ENCODE measurements at places on chromosomes 12 and 14. TPM values are rescaled to one million over a fixed set of nuclear protein-coding genes. Genes with fewer than 3 reads are reported as not detected.

The CKAP4 gene
- total RNA-seq, result 4.8 TPM

The KRT73 gene
- total RNA-seq, result 1.0 TPM

The GALNT4 gene
- 8.8 TPM for total RNA-seq

The RD3L gene
- total RNA-seq, result not detected

DNA sequence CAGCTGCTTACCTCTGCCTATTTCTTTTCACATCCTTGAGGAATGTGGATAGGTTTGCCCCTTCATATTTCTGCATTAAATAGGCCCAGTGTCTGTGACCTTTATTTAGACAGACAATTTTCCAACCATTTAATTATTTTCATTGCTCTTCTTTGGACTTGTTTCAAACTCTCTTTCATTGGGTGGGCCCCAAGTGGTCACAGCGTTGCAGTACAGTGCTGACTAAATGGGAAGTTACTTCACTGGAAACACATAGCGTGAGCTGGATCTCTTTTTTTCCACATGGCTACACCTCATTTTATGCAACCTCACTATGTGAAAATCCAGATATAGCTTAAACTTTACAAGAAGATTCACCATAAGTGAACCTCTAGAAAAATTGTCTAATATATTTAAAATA, 438.9 kb downstream of the ADAMTS20 start:
- no peak for DNase-seq

The HVCN1 gene
- total RNA-seq, result 6.1 TPM

The PRIMA1 gene
- total RNA-seq, result not detected

The SLC17A8 gene
- total RNA-seq, result not detected

The ASCL1 gene
- total RNA-seq, result not detected

The MTRFR gene
- 31.0 TPM for total RNA-seq

DNA sequence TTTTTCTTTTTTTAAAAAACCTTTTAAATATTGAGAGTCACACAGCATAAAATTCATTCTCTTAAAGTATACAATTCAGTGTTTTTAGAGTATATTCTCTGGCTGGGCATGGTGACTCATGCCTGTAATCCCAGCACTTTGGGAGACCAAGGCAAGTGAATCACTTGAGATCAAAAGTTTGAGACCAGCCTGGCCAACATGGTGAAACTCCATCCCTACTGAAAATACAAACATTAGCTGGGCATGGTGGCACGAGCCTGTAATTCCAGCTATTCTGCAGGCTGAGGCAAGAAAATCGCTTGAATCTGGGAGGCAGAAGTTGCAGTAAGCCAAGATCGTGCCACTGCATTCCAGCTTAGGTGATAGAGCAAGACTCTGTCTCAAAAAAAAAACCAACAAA, 68.4 kb upstream of the BCAT1 start:
- DNase-seq, result no peak

DNA sequence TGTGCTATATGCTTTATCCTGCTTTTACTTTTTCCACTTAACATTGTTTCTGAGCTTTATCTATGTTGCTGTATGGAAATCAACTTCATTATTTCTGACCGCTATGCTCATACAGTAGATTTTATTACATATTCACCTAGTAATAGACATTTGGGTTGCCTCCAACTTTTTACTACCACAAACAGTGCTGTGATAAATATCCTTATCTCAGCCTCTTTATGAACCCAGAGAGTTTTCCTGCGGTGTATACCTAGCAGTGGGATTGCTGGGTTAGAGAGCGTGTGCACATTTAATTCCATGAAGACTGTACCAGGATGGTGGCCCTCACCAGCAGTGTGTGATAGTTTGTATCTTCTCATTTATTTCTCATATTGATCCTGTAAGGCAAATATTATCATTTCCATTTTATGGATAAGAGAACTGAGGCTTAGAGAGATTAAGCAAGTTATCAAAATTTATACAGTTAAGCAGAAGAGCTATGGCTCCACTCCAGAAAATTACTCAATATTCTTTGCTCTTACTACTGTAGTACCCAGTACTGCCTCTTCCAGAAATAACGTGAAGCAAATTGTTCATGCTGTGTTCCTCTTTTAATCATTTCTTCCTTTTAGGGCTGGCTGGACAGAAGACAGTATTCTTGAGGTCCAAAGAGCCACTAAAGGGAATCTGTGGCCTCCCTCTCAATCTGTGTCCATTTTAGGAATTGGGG, 26.3 kb upstream of the CISTR start:
- DNase-seq, result no peak

The BCDIN3D gene
- total RNA-seq, result 4.6 TPM

DNA sequence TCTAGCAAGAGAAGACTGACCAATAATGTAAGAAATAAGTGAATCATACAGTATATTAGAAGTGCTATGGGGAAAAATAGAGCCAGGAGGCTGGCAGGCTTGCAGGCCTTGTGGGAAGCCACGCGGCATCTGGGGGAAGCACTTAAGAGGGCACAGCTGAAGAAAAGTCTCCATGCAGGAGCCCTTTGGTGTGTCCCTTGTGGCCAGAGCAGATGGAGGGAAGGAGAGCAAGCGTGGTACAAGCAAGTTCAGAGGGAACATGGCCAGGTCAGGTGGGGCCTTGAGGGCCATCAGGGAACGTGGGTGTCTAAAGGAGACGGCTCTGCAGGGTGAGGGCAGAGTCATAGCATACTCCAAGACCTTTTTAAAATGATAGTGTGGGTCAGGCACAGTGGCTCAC, 51.7 kb downstream of the LRRC74A start:
- no peak for DNase-seq

DNA sequence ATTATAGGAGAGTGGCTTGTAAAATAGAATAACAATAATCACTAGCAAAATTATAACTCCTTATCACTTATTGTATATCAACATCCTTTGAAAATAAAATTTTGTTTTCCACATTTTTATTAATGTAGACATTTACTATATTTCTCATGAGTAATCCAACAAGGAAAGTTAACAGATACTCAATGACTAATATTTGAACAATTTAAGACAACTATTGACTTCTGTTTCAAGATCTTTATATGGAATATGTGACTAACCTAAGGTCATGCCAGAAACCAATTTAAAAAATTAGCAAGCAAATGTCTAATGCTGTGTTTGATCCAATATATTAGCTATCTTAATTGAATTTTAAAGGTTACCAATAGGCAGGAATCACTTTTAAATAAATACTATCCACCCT, 638.5 kb upstream of the FLRT2 start:
- DNase-seq, result no peak

The FAM90A1 gene
- total RNA-seq, result 0.67 TPM

The RASSF8 gene
- 0.20 TPM for total RNA-seq

DNA sequence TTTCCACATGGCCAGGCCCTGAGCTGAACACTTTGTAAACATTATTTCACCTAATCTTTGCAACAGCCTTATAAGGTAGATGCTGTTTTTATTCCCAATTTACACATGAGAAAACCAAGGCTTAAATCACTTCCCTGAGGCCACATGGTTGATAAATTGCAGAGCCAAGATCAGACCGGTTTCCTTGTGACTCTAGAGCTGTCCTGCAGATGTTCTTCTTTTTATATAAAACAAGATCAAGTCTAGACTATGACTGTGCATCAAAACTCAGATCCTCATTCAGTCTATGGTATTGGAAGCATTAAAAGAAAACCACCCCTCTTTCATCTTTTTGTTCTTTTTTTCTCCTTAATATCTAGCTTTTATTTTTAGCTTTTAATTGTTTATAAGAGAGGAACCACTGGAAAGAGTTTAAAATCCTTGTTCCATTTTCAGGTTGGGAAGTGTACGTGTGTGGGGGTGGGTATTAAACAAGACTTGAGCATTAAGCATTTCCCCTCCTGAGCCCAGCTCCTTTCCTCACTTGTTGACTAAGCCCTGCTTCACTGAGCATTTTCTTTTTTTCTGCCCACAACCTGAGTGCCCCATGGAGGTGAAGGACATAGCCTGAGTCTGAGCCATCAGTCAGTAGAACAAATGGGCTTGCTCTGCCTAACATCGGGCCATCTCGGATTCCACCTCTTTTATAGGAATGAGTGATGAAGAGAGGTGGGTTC, 45.4 kb downstream of the GPATCH2L start:
- DNase-seq, result no peak

The LHX5 gene
- not detected for total RNA-seq

- no peak for DNase-seq
Observed at GRCh38 chr12:49505672-49506071, 33.2 kb upstream of the KCNH3 start.

The CLEC4C gene
- not detected for total RNA-seq

GRCh38 chr14:100950024-100950423, 46.5 kb upstream of the RTL1 start:
- DNase-seq, result no peak

The PPP1R12A gene
- 153 TPM for total RNA-seq

The PCED1B gene
- 64.9 TPM for total RNA-seq

The VCPKMT gene
- total RNA-seq, result 30.0 TPM

- DNase-seq, result no peak
Observed at GRCh38 chr12:30909349-30910037, 17.1 kb upstream of the TSPAN11 start.

DNA sequence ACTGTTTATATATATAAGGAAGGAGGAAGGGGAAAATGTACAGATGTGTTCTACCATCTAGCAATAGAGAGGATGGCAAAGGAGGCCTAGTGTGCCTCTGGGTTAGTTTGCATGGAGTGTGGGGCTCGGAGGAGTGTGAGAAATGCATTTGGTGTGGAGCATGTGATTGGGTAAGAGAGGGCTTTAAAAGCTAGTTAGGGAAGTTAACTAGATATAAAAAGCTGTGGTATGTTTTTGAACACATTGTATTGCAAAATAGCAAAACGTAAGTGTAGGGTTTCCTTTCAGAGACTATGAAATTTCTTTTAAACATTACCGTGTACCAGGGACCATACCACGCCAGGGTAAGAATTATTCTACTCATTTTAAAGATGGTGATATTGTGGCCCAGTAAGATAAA, 53.3 kb upstream of the STXBP6 start:
- no peak for DNase-seq

The MOK gene
- total RNA-seq, result 1.0 TPM

The SRSF9 gene
- total RNA-seq, result 138 TPM

DNA sequence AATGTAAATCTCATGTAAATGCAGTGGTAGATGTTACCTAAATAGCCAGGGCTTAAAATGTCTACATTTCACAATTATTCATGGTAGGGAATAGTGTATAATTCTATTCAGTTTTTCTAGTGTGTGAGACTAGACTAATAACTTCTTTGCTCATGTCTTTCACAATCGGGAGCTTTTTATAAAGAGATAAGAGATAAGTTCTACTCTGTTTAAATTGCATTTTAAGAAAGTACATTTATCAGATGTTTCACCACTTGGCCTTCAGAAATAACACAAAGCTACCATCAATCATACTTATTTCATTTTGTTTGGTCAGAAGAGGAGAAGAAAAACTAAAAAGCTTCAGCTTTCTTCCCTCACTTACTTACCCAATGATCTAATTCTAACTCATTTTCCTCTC, 725.5 kb upstream of the FLRT2 start:
- DNase-seq, result no peak

The PRH2 gene
- total RNA-seq, result not detected

GRCh38 chr12:94754653-94755052, 104.3 kb upstream of the TMCC3 start:
- DNase-seq, result no peak

The TAPBPL gene
- total RNA-seq, result 28.0 TPM

DNA sequence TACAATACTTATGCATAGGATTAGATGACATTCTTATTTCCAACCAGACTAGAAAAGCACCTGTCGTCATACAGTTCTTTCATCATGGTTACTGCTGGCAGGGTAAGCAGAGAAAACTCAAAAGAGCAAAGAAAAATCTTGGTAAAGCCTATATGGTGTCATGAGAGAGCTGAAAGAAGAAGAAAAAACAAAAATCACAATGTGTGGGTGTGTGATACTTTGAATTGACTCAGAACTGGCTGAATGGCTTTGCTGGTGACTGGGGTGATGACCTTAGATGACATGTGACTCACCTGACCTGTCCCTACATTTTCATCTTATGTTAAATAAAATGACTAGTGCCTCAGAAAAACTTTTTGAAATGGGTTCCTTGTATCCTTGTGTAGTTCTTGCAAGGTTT, 278.1 kb upstream of the LMO3 start:
- no peak for DNase-seq

DNA sequence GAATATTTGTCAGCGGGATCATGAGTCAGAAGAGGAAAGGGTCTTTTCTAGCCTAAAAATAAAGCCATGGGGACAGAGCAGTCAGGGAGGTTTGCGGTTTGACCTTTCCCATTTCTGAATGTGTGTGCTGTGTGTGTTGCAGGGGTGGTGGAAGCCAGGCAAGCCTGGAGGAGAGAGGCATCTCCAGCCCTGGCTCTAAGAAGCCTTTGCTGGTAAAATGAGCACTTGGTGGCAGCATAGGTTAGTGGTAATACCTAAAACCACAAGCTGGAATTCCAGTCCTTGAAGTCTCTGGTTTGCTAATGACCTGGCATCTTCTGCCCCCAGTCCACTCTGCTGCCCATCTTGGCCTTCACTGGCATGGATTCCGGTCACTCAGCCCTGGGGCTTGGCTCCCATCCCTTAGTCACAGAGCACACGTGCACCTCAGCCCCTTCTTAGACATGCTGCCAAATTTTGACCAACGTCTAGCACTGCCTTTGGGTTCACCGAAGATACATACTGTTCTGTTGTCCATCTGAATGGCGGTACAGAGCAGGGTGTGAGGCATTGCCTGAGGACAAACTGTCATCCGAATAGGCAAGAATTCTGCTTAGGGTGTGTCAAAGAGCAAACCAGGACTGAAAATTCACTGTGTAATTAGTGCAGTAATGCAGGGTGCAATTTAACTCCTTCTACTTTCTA, 52.7 kb downstream of the KCNA5 start:
- no peak for DNase-seq
